Naive B cell (primary cell): ENCODE measurements at places on chromosomes 16 and 17.

- no peak overlapping the region for H3K4me3 ChIP-seq
- peaks cover 8% of the 10 kb centered on the region for H3K4me1 ChIP-seq
- H3K27ac ChIP-seq = no peak overlapping the region
- peaks cover 2% of the 10 kb centered on the region for H3K36me3 ChIP-seq
- DNase-seq = no peak
Measured at GRCh38 chr17:72613396-72613795, 479.1 kb downstream of the SLC39A11 start.

DNA sequence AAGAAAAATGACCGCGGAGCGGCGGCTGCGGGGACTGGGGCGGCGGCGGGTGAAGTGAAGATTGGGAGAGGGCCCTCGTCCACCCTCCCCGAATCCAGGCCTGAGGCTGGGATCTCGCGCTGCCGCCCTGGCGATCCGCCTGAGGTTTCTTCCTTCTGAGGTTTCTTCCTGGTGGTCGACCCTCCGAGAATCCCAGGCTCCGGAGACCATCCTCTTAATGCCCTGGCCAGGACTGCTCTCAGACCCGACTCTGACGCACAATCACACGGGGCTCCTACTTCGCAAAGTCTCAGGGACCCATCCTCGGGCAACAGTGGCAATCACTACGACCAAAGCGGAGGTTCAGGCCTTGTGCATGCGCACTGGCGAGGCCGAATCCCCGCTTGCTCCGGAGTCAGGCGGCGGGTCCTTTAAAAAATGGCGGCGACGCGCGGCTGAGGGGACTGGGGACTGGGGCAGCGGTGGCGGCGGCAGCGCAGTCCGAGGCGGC is 18.0 kb upstream of the KCNJ18 start:
- H3K36me3 ChIP-seq = peaks cover 14% of the 10 kb centered on the region
- H3K27ac ChIP-seq = no peak overlapping the region
- H3K4me1 ChIP-seq = peaks cover 4% of the 10 kb centered on the region
- no peaks in the 10 kb centered on the region for H3K27me3 ChIP-seq

- H3K4me3 ChIP-seq = no peak overlapping the region
- H3K27me3 ChIP-seq = no peaks in the 10 kb centered on the region
- peaks cover 24% of the 10 kb centered on the region for H3K4me1 ChIP-seq
- H3K27ac ChIP-seq = peak overlapping the region; percentile 17
Measured at GRCh38 chr17:78180508-78180907, 6.3 kb downstream of the TK1 start.

DNA sequence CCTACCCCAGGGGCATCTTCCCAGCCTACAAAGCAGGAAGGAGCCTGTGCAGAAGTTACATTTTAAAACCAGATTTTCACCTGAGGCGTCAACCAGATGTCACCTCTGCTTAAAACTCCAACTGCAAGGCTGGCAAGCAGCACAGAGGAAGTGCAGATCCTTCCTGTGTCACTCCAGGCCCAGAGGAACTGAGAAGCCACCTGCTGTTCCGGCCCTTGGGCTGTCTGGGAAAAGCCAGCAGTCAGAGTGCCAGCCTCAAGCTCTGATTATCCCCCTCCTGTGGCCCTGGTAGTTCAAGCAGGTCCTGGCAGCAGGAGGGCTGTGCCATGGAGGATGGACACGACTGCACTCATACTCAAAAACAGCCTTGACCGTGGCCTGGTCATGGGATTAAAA is 10.2 kb downstream of the POLR2C start:
- no peak overlapping the region for H3K27ac ChIP-seq
- no peaks in the 10 kb centered on the region for H3K36me3 ChIP-seq
- DNase-seq = no peak
- no peak overlapping the region for H3K4me3 ChIP-seq
- H3K4me1 ChIP-seq = peaks cover 20% of the 10 kb centered on the region

DNA sequence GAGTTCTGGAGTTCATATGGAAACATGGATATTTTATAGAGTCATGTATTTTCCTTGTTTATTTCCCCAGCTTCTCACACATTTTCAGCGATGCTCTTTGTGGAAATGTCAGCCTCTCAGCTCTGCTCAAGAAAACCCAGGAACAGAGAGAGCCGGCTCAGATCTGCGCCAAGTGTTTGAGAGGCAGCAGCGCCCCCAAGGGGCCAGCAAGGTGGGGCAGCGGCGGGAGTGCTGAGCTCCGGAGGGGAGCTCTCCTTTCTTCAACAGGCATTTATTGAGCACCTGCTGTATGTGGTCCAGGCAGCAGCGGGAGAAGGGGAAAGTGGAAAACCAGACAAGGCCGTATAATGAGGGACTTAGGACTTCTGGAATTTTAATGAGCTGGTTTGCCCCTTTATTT is 421.1 kb upstream of the C16orf82 start:
- no peak overlapping the region for H3K4me3 ChIP-seq
- peaks cover 24% of the 10 kb centered on the region for H3K27me3 ChIP-seq
- H3K36me3 ChIP-seq = no peaks in the 10 kb centered on the region
- no peaks in the 10 kb centered on the region for H3K4me1 ChIP-seq
- H3K27ac ChIP-seq = no peak overlapping the region

DNA sequence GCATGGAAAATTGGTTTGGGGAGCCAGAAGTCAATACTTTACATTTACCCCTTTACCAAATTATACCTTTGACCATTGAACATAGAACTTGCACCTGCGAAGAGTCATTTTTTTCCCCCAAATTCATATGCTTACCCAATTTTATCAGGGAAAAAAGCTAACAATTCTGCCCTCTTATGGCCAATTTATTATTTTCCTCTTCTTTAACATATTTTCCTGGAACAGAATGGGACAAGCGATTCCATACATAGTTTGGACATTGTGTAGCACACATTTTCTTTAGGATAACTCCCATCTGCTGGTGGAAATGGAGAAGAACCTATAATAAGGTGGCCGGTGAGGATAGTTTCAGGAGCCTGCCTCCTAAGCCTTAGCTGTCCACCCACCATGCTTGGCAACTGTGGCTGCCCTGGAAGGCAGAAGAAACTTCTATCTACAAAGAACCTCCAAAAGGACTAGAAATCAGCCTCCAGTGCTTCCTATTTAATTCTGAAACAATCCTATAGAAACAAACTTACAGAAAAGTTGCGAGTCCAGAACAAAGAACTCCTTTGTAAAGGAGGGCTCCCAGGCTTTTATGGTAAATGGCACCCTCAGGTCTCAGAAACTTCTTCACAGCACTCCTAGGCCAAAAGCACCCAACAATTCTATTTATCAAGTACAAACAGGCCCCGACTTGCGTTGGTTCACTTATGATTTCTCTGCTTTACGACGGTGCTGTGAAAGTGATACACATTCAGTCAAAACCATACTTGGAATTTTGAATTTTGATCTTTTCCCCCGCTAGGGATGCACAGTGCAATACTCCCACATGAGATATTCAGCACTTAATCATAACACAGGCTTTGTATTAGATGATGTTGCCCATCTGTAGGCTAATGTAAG is 64.1 kb upstream of the CACNG4 start:
- H3K4me3 ChIP-seq = no peak overlapping the region
- H3K4me1 ChIP-seq = peaks cover 5% of the 10 kb centered on the region
- no peaks in the 10 kb centered on the region for H3K27me3 ChIP-seq
- no peak overlapping the region for H3K27ac ChIP-seq

DNA sequence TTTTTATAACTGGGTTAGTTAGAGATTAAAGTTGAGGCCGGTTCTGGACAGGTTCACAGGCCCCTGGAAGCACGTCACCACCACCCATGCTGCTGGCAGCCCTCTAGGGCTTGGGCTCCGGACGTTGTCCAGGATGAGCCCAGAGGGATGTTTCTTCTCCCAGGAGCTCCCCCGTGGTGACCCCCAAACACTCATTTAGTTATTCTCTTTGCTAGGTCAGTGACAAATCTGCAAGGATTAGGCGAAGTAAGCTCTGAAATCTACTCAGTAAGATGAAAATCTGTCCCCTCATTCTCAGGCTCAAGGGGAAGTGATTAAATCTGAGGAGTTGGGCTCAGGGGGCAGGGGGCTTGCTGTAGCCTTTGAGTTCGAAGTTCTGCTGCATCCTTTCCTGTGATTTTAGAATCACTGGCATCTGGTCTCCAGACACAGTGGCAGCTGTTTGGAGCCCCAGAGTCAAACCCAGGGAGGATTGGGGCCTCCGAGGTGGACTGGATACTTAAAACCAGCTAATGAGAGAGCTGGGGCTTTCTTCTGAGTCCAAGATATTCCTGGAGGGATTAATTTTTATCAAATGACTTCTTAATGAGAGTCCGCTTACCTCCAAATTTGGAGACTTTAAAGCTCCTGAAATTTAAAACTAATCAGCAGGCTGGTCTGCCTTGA is 49.2 kb upstream of the HS3ST2 start:
- no peak for DNase-seq
- no peaks in the 10 kb centered on the region for H3K4me1 ChIP-seq
- peaks cover 26% of the 10 kb centered on the region for H3K27me3 ChIP-seq
- H3K36me3 ChIP-seq = no peaks in the 10 kb centered on the region

DNA sequence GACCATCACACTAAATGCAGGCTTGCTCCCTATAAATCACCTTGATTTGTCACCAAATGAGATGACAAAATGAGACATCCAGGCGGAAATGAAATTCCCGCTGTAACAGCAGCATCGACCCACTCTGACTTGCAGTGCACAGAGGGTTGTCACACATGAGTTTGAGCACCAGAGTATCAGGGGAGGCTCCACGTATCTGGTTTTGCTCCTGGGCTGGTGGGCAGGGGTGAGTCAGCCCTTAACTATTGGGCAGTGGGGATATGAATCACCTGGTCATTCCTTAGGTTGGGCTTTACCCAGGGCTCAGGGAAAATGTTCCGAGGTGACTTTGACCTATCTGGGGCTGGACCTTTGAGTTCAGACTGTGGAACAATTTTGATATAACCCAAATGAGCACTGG is 245.2 kb upstream of the CCL2 start:
- peaks cover 27% of the 10 kb centered on the region for H3K27me3 ChIP-seq
- DNase-seq = no peak
- no peaks in the 10 kb centered on the region for H3K4me1 ChIP-seq
- H3K4me3 ChIP-seq = no peak overlapping the region
- H3K27ac ChIP-seq = no peak overlapping the region

- no peaks in the 10 kb centered on the region for H3K36me3 ChIP-seq
- peak; percentile 77 for DNase-seq
- peak within 1 kb of the TSS; percentile 80 for H3K4me3 ChIP-seq
- H3K27me3 ChIP-seq = no peaks in the 10 kb centered on the region
- H3K4me1 ChIP-seq = peaks cover 79% of the 10 kb centered on the region
Measured at GRCh38 chr17:36089888-36090836, at the start of gene CCL3. Gene CCL3, minus strand, starts transcription at chr17:36090143. Its CDS starts 85 bp downstream, at chr17:36090058.

DNA sequence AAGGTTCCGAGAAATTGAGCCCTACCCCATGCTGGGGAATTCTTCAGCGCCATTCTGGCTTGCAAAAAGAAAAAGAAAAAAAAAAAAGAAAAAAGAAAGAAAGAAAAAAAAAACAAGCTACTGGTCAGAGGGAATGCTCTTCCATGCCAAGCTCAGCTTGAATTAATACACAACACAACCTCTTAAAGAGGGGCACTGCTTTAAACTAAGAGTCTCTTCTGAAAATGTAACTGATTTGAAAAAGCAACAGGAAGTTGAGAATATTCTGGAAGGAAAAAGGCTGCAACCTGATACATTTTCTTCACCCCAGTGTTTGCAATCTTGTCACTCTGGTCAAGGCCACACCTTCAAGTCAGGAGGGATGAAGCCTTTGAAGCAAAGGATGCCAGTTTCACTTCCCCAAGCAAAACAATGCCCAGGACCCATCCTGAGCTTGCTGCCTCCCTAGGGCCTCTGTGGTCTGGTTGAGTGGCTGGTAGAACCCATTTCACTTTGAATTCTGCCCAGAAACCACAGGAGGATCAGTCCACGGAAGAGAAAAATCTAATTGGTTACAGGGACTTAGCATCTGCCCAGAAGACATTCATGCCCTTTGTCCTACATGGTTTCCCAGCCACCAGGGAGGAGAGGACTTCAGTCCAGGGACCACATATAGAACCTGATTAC is 389.7 kb downstream of the SOX9 start:
- H3K27me3 ChIP-seq = peaks cover 12% of the 10 kb centered on the region
- no peak for DNase-seq
- peak overlapping the region; percentile 16 for H3K27ac ChIP-seq
- H3K4me1 ChIP-seq = no peaks in the 10 kb centered on the region
- no peaks in the 10 kb centered on the region for H3K36me3 ChIP-seq

DNA sequence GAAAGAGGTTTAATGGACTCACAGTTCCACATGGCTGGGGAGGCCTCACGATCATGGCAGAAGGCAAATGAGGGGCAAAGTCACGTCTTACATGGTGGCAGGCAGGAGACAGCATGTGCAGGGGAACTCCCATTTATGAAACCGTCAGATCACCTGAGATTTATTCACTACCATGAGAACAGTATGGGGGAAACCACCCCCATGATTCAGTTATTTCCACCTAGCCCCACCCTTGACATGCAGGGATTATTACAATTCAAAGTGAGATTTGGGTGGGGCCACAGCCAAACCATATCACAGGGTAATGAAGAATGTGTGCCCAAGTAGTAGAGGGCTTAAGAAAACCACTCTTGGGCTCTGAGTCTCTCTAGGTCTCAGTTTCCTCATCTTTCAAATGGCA is 85.1 kb downstream of the PRKCB start:
- H3K36me3 ChIP-seq = peaks cover 49% of the 10 kb centered on the region
- peak overlapping the region; percentile 69 for H3K27ac ChIP-seq
- H3K27me3 ChIP-seq = no peaks in the 10 kb centered on the region
- H3K4me1 ChIP-seq = peaks cover 58% of the 10 kb centered on the region
- DNase-seq = no peak

- no peak overlapping the region for H3K27ac ChIP-seq
- peaks cover 19% of the 10 kb centered on the region for H3K4me1 ChIP-seq
- peak overlapping the region; percentile 90 for H3K4me3 ChIP-seq
Measured at GRCh38 chr17:9022573-9023391, 1.5 kb downstream of the NTN1 start.

- no peaks in the 10 kb centered on the region for H3K27me3 ChIP-seq
- peak overlapping the region; percentile 3 for H3K27ac ChIP-seq
- peaks cover 7% of the 10 kb centered on the region for H3K4me1 ChIP-seq
- no peak overlapping the region for H3K4me3 ChIP-seq
Measured at GRCh38 chr16:69514356-69514755, 51.4 kb upstream of the NFAT5 start.

DNA sequence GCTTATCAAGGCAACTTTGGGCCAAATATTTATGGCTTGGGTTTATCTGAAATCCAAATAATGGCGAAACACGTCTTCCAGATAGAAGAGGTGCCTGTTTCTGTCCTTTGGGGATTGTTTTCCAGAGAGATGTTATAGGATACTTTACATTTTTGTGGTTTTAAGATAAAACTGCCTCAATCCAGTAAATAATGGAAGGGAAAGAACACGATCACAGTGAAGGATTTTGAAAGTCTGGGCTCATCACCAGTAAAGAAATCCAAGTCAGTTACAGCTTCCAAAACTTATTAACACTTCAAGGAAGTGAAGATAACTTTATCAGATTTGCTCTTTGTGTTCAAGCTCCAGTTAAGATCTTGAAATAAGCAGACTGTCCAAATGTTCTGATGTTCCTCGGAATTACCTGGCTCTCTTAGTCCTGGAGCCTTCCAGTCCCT is 30.1 kb downstream of the DNAH2 start:
- H3K4me3 ChIP-seq = no peak overlapping the region
- peaks cover 13% of the 10 kb centered on the region for H3K27me3 ChIP-seq
- H3K4me1 ChIP-seq = no peaks in the 10 kb centered on the region
- H3K27ac ChIP-seq = no peak overlapping the region
- no peak for DNase-seq
- no peaks in the 10 kb centered on the region for H3K36me3 ChIP-seq

GRCh38 chr17:60743799-60744198 is 66.1 kb downstream of the BCAS3 start:
- peaks cover 10% of the 10 kb centered on the region for H3K36me3 ChIP-seq
- H3K4me3 ChIP-seq = no peak overlapping the region
- no peaks in the 10 kb centered on the region for H3K27me3 ChIP-seq
- H3K4me1 ChIP-seq = peaks cover 5% of the 10 kb centered on the region

GRCh38 chr17:73617501-73617900 is 26.7 kb downstream of the SDK2 start:
- H3K27me3 ChIP-seq = no peaks in the 10 kb centered on the region
- H3K36me3 ChIP-seq = peaks cover 5% of the 10 kb centered on the region
- no peak overlapping the region for H3K4me3 ChIP-seq
